Nucleus accumbens (tissue), 56 donors: ENCODE measurements at places on chromosomes 4 and X.
A peak's percentile ranks its signal among the peaks of the same experiment; 100 is the strongest.

DNA sequence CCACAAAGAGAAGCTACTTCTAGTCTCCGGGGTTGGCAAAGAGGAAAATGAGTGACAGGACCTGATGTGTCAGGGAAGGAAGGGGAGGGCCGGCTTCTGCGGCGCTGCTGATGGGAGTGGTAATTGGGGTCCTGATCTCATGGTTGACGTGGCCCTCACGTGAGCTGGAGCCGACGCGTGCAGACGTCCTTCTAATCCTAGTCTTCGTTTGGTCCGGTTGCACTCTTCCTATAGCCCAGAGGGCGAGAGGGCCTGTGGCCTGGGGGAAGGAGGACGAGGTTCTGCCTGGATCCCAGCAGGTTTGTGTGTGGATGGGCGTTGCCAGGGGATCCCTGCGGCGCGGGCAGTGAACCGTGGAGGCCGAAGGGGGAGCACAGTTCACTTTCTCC lies at the start of gene ARMCX1:
Gene ARMCX1, plus strand, starts transcription at position 186 of the 389 bp plus-strand sequence. CDS start 2,384 bp downstream, outside the sequence.
- DNase-seq, result peak; percentile 39

- DNase-seq, result no peak
These were observed 144.4 kb downstream of the AMMECR1 start for GRCh38 chrX:110173192-110174175.

GRCh38 chr4:53465281-53465680 lies 87.8 kb downstream of the FIP1L1 start:
- no peak for DNase-seq

DNA sequence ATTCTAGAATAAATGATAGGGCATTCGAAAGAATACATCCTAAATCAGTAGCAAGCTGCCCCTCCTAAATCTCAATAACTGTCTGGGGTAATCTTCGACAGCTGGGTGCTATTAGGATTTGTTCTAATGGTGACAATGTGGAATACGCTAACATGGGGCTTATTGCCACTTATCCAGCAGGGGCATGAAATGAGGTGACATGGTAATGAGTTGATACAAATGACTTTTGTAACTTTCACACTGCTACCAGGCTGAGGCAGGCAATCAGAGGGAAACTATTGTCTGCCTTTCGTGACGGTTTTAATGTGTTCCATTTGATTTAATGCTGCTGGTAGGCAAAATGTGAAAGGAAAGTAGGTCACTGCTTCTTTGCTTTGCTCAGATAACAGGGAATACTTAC lies 1047.4 kb upstream of the PABPC4L start:
- no peak for DNase-seq

GRCh38 chr4:38366997-38367396 lies 297.0 kb upstream of the KLF3 start:
- no peak for DNase-seq

DNA sequence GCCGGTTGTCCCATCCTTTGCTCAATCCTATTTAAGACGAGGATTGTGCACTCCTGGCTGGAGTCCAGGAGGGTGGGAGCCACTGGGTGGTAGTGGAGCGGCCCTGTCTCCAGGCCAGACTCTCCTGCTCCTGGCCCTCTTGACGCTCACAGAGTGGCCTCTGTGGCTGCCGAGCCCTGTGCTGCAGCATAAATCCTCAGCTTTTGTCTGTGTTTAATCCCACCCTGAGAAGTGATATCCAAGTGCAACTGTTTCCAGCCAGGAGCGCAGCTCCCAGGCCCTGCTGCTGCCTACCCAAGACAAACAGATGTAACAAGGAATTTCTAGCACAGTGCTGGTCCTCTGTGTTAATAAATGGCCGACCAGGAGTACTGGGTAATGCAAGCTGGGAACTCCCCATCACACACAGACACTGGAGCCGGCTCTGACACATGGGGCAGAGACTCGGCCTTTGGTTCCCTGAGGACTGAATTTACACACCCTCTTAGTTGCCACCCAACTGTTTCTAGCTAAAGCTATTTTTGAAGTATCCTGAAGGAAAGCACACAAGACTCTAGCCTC lies 85.3 kb downstream of the GATB start:
- DNase-seq, result no peak

GRCh38 chrX:68808686-68809357 lies 20.0 kb upstream of the EFNB1 start:
- DNase-seq, result no peak

GRCh38 chr4:53935780-53936179 lies 128.6 kb downstream of the CHIC2 start:
- no peak for DNase-seq

DNA sequence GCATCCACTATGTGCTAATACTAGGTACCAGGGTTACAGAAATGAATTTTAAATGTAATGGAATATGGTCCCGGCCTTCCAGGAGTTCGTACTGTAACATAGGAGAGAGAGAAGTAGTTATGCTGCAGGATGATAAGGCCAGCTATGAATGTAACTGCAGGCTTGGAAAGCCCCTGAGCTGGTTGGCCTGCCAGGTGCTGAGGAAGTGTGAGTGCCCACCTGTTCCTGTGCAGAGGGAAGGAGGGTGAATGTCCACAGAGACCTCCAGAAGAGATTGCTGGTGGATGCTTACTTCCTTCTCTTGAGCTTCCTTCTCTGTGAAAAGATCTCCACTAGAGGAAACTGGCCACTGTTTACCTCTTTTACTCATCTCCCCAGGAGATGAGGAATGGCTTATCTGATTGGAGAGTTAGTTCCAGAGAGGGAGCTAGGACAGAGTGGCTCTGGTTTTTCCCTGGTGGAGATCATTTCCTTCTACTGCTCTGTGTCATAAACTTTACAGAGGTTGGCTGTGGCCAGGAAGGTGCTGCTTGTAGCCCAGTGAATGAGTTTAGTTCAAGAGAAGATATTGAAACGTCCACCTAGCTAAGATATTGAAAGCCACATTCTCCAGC lies 114.0 kb upstream of the LNX1 start:
- DNase-seq, result no peak

DNA sequence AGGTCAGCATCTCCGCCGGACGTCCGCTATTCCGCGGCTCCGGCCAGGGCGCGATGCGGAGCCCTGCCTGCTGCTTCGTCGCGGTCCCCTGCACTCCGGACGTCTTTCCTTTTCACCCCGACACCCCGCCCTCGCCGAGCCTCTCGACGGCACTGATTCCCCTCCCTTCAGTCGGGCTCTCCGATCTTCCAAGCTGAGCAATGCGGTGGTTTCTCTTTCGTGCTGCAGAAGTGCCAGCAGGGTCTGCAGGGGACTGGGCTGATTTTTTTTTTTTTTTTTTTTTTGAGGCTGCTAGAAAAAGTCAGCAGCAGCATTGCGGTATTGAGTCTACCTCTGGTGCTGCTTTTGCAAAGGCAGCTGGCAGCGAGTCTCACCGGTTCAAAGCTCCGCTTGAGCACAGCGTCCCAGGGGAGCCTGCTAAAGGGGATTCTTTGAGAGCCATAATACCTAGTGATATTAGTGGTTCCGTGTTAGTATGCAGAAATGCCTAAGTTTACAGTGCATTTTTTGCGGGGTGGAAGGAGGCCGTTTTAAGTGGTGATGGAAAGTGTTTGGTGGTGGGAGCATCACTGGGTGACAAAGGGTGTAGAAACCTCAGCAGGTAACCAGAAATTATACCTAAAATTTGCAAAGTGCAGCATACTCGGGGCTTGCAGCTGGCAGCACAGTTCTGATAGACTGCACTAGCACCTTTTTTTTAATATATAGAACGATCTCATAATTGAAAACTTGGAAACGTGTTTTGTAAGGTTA lies 969 bp downstream of the STIM2 start:
- DNase-seq, result peak; percentile 61

DNA sequence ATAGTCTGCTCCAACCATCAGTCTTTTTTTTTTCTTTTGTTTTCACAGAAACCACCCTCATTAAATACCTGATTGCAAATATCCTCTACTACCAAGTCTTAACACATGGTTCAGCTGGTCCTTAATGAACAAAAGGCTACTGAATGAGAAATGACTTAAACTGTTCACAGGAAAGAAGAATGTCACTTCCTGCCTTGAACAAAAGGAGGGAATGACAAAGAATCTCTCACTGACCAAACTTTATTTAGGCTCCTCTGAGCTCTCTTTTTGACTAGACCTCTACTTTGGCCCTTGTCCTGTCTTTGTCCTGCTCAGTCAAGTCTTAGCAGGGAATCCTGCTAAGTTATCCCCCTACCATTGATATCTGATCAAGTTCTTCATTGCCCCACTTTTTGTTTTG lies 31.8 kb upstream of the GJB1 start:
- DNase-seq, result no peak

DNA sequence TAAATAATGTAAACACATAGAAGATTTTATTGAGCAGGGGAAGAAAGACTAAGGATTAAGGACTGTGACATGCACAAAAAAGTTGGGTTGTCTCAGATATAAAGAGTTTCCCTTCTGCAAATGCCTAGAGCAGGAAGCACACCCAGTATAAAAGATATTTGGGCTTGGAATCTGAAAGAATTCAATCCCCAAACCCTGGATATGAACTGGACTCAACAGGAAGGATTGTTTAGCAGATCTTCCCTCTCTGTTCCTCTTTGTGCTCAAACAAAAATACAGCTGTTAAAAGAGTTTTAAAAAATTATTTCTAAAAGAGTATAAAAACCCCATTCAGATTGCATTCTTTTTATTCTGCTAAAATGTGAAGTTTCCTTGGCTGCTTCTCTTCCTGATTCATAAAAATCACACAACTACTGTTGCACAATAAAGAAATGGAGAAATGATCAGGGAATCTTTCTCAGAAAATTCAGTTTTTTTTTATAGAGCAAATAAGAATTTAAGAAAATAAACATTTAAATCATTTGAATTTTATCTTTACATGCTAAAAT lies 71.4 kb downstream of the PDLIM5 start:
- no peak for DNase-seq

DNA sequence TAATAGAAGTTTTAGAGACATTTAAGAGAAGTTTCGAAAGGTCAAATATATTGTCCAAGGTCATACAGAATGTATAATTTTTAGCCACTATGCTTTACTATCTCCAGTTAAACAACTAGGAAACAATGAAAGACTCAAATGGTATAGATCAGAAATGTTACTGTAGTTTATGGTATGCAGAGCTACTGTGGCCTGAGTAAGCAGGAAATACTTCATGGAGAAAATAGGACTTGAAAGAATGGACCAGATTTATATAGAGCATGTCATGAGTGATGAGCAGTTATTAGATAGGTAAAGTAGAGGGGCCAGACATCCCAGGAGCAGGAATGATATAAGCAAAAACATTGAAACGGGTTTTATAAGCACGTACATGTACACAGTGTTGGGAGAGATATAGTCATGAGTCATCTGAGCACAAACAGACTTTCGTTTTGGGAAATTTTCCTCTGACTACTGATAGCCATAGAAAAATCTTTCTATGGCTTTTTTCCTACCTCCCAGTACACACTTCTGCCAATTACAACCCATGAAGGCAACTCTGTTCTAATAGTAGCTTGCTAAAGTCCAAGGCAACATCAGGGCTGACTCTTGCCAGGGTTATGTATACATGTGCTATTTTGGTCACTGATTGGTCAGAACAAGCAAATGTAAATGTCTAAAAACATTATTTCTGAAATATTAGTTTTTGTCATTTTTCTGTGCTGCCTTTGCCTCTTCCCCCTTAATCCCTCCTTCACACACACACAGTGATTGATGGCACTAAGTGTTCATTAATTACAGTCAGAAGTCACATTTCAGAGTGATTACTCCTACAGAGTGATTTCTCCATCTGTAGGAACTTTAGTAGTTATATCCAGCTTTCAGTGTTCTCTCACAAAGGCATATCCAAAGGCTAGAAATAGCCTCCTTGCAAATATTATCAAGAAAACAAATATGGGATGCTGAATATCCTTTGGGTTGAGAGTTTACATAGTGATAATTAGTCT lies 198.7 kb downstream of the ENOX2 start:
- DNase-seq, result no peak

DNA sequence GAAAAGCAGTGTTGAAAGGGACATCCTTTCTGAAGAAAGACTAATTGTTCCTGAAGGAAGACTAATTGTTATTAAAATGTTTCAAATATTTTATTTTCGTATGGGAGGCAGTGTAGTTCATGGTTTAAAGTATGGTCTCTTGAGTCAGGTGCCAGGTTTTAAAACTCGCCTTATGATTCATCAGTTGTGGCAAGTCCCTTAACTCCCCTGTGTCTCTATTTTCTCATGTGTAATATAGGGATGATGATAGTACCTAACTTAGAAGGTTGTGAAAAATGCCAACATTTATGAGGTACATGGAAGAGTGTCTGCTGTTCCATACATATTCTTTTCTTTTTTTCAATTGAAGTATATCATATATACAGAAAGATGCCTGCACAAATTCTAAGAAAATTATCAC lies 414.2 kb upstream of the DIPK2B start:
- no peak for DNase-seq

DNA sequence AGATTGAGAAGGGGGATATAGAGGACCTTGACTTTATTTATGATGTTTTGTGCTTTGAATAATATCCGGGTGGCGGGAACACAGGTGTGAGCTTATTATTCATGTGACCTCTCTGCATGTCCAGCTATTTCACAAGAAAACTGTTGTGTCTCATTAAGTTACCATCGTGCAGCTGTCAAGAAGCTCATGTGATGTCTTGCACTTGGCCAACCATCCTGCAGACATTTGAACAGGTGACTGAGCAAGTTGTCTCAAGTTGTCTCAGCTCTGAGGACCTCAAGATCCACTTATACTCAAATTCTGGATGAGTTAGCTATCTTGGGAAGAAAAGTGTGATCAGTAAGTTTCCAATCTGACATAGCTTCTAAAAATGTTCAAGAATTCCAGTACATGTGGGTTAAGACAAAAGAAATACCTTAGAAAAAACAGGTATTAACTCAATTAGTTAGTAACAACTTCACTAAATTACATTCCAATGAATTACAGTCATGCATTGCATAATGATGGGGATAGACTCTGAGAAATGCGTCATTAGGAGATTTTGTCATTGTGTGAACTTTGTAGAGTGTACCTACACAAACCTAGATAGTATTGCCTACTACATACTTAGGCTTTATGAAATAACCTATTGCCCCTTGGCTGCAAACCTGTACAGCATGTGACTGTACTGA lies 462.2 kb downstream of the INPP4B start:
- no peak for DNase-seq

DNA sequence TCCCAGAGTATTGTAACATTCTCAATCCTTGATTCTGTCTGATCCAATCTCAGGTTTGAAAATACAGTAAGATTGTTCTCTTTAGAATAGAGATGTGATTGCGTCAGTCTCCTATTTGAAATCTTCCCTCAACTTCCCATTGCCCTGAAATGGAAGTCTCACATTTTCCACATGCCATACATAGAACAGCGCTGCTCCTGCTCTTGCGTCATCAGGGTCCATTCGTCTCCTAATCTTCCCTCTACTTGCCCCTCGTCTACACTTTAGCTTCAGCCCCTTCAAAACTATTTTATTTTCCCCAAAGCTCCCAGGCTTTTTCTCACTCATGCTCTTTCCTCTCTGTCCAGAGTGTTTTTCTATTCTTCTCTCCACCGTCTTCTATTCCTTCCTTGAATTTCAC lies 301.7 kb upstream of the MAGEB2 start:
- no peak for DNase-seq

DNA sequence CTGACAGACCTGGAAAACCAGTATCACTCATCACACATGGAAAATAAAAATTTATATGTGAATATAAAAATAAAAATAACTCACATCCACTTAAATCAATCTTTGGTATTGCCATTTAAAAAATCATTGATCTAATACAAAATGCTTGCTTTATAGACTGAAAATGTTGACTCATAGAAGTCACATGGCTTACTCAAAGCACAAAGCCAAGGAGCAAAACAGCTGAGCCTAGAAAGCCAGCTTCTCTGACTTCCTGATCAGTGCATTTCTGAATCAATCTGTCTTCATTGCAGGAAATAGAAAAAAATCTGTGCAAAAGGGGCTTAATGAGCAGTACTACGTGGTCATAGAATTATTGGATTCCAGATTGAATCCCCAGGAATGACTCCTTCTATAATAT lies 176.9 kb upstream of the HS3ST1 start:
- DNase-seq, result no peak

GRCh38 chr4:76058302-76058701 lies 16.2 kb upstream of the ART3 start:
- DNase-seq, result no peak
